ENCODE measurements at places on chromosomes 12 and 14.

- no peak for DNase-seq
Measured at GRCh38 chr14:99286761-99287160, 14.8 kb upstream of the BCL11B start.

- no peak for DNase-seq
Measured at GRCh38 chr14:93245764-93246420, 38.8 kb downstream of the UBR7 start.

DNA sequence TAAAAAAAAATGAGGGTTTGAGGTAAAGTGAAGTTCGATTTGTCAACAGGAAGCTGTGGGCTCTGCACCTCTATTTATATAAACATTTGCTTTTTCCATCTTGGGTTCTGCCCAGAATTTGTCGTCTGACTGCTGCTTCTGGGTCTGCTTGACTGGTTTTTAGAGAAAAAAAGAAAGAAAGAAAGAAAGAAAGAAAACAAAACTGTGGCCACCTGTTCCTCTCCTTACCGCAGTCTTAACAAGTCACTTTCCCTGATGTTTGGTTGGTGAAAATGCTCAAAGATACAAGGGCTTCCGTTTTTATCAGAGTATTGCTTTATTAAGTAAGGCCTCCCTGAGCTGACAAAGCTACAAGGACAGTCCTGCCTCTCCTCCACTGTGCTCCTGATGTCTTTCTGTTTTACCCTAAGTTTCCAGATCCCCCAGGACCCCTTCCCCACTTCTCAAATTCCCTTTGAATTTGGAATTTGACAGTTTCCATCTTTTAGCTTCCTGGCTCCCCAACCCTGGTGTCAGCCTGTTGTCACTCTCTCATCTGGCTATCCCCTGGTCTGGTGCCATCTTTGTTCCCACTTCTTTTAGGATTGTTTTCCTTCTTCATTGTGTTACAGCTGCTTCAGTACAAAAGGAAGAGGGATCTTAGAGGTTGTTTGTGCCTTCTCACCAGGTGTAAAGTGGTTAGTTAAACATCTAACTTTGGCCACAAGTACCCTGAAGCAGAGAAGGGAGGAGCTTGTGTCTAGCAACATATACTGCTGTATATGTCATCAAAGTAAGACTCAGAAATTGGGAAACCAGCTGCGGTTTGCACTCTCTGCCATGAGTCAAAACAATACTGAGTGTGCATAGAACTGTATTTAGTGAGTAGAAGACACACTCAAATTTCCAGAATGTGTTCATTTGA lies 18.0 kb downstream of the MFAP5 start:
- DNase-seq = peak; percentile 58

DNA sequence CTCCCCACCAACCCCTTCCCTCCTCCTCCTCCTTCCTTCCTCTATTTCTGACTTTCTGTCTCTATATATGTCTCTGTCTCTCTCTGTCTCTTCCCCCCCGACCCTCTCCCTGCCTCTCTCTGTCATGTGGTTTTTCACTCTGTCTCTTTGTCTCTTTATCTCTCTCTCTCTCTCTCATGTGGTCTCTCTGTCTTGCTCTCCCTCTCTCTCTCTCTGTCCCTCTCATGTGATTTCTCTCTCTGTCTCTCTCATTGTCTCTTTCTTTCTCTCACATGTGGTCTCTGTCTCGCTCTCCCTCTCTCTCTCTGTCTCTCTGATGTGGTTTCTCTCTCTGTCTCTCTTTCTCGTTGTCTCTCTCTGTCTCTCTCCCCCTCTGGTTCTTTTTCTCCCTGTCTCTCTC lies 59.3 kb downstream of the PHETA1 start:
- no peak for DNase-seq

GRCh38 chr12:45966486-45966885 lies 23.9 kb downstream of the SCAF11 start:
- no peak for DNase-seq

GRCh38 chr14:105945896-105946295 lies 419.5 kb downstream of the TMEM121 start:
- DNase-seq = no peak

- no peak for DNase-seq
Measured at GRCh38 chr12:4275016-4275869, 1.7 kb downstream of the CCND2 start.

DNA sequence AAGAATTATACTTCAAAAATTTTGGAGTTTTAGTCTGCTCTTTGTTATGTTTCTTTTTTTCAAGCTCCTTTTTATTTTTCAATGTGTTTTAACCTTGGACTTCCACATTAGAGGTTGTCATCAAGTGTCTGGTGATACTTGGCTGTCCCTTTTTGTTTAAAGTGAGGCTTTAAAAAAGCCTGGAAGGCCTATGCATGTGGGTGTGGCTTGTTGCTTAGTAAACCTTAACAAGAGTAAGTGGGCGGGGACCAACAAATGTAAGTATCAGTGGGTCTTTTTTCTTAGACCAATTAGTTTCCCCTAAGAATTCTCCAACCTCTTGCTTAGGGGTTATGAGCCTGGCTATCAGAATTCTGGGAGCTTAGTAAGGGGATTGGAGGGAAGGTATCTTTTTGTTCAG lies 26.4 kb downstream of the HCFC2 start:
- DNase-seq = no peak

GRCh38 chr12:68612202-68612601 lies 1.5 kb downstream of the RAP1B start:
- no peak for DNase-seq

DNA sequence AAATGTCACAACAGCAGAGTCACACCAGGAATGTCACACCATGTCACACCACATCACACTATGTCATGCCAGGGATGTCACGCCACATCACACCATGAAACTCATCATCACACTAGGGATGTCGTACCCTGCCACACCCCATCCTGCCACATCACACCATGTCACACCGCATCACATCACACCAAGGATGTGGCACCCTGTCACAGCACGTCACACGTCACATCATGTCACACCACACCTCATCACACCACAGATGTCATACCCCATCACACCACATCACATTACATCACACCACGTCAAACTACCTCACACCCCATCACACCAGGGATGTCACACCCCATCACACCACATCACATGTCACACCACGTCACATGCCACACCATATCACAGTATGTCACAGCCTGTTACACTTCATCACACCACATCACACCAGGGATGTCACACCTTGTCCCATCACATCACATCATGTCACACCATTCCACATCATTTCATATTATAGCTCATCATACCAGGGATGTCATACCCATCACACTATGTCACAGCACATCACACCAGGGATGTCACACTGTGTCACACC lies 90.9 kb downstream of the TMEM121 start:
- no peak for DNase-seq

DNA sequence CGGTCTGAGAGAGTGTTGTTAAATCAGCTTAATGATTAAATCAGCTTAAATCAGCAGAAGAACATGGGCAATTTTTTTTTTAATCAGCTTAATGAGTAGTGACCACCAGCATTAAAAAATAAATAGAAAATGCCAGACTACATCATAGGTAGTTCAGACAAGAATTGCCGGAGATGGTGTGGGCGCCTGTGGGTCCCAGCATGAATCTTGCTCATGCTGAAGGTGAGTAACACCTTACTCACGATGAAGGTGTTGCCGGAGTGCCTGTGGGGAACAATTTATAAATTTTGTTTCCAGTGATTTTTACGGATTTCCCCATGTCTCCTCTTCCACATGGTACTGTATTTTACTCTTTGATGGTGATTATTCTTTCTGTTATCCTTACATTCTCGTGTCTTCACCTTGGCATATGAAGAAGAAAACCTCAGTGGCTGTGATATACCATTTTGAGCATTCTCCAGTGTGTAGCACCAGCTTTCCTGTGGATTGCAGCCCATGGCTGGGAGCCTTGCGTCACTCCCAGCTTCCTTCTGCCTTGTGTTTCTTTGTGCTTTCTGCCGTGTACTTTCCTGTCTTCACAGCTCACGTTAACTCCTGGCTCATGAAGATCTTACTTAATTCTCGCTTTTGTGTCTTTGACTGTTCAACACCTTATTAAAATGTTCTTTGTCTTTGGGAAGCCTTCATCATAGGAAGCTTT lies 4.7 kb downstream of the TDRD9 start:
- no peak for DNase-seq

DNA sequence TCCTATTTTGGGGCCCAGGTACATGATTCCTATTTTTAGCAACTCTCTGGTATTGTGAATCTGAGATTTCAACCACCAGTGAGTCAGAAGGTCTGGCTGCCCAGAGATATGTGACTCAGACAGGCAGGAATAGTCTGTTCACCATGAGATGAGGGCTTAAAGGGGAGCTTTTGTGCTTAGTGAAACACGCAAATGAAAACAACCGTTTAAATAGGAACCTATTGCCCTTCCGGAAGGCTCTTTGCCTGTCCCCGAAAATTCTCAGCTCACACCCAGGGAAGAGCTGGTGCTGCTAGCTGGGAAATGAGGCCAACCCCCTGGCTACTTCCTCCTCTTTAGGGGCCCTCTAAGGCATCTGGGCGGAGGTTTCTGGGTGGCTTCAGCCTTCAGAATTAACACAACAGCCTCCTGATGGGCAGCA lies 283.6 kb downstream of the CACNA1C start:
- no peak for DNase-seq

DNA sequence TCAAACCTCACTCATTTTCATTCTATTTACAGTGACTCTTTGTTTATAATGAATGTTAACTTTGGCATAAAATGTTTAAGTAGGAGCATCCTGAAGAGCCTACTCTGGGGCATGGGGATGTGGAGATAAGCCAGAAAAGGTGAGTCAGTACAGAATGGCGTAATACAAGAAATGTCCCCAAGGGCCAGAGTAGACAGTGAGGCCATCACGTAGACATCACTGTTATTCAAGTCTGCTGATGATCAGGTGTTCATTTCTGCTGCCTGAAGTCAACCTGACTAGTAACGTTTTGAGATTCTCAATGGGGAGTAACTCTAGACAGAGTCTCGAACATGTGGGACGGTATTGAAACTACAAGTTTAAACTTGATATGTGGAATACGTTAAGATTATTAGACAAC lies 47.6 kb upstream of the PKP2 start:
- no peak for DNase-seq

GRCh38 chr14:74713395-74713735 lies 421 bp downstream of the FCF1 start:
- DNase-seq = no peak

GRCh38 chr12:4370265-4370664 lies 9.2 kb downstream of the FGF23 start:
- DNase-seq = no peak

GRCh38 chr12:50016501-50017475 lies 8.5 kb downstream of the RACGAP1 start:
- no peak for DNase-seq

DNA sequence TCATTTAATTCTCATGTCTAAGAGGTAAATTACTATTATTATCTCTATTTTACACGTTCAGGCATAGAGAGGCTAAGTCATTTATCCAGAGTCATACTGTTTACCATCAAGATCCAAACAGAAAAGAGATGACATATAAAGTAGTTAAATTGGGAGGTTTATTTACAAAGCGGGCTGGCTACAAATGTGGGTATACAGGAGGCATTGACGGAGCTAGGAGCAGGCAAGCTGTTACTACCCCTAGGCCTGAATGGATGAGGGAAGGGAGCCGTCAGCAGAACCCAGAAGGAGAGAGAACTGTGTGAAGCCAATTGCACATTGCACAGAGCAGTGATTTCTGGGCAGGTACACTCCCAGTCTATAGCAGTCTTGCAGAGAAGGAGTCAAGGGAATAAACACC lies 39.8 kb downstream of the DACT1 start:
- no peak for DNase-seq

- no peak for DNase-seq
Measured at GRCh38 chr14:67837011-67837624, 17.5 kb downstream of the RAD51B start.

DNA sequence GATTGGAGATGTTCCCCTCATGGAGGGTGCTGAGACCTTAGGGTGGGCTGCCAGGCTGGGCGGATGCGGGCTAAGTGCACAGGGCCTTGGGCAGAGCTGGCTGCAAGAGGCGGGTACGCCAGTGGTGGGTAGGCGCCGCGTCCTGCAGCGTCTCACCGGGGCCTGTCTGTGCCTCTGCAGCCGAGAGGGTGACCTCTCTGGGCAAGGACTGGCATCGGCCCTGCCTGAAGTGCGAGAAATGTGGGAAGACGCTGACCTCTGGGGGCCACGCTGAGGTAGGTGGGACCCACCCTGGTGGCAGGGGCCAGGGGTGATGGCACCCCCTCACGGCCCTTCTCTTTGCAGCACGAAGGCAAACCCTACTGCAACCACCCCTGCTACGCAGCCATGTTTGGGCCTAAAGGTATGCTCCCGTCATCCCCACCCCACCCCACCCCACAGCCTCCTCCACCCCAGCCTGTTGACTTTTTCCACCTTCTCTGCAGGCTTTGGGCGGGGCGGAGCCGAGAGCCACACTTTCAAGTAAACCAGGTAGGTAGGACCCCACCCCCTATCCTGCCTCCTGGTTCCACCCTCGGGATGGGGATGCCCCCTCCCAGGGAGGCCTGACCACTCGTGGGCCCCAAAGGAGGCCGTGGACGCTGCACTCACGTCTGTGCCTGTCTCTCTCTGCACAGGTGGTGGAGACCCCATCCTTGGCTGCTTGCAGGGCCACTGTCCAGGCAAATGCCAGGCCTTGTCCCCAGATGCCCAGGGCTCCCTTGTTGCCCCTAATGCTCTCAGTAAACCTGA lies 1.5 kb downstream of the CRIP1 start:
- peak; percentile 63 for DNase-seq

DNA sequence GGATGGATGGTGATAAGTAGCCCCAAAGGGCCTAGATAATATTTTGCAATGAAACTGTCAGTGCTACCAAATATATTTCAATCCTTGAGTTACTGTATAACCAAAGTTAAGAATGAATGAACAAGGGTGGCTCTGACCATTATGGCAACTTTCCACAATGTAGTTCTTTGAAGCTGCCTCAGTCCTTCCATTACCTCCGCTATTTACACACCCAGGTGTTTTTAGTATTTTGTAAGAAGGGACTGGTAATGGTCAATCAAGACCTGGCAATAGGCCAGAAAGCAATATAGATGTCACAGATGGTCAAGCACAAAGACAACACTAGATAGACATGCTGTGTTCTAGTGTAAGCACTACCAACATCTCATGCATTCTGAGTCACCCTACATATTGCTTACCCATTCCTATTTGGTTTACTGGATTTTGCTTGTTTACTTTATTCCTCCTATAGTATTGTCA lies 16.3 kb downstream of the DUSP16 start:
- DNase-seq = no peak

GRCh38 chr12:26647088-26647487 lies 185.9 kb downstream of the ITPR2 start:
- no peak for DNase-seq

GRCh38 chr14:103805708-103806107 lies 41.7 kb downstream of the PPP1R13B start:
- DNase-seq = no peak

DNA sequence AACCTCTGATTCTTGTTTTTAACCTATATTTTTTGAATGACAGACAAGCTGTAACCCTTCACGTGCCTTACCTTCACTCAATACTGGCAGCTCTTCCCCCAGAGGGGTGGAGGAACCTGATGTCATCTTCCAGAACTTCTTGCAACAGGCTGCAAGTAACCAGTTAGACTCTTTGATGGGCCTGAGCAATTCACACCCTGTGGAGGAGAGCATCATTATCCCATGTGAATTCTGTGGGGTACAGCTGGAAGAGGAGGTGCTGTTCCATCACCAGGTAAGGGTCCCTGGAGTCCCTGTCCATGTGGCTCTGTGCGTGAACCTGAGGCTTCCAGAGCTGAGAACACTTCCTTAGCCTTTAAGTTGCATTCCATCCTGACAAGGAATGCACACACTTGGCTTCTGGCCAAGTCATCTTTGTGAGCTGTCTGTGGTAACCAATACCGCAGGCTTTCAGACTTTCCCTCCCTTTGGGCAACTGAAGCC lies 22.7 kb downstream of the TRAFD1 start:
- DNase-seq = no peak

- no peak for DNase-seq
Measured at GRCh38 chr12:58519839-58520238, 400.5 kb downstream of the LRIG3 start.

Measured in activated T-cell treated with anti-CD3 and anti-CD28 coated beads, Interleukin-2, amount 50 U/mL, for 24 hours (primary cell).